ENCODE measurements at places on chromosomes 2 and 18. TPM values are rescaled to one million over a fixed set of nuclear protein-coding genes. Genes with fewer than 3 reads are reported as not detected.

HOXD11 gene
- not detected for total RNA-seq

AGBL5 gene
- total RNA-seq, result 6.8 TPM

FOXD4L1 gene
- not detected for total RNA-seq

DYNAP gene
- not detected for total RNA-seq

RTP5 gene
- total RNA-seq, result not detected

HOXD13 gene
- total RNA-seq, result under 0.01 TPM
